Pancreas (tissue), 10 donors: ENCODE measurements at places on chromosomes 16 and 17. TPM values are rescaled to one million over a fixed set of nuclear protein-coding genes. Genes with fewer than 3 reads are reported as not detected.

The TMEM106A gene
- total RNA-seq, result 2.6 TPM

The IGFBP4 gene
- 59.5 TPM for total RNA-seq

The C17orf100 gene
- 1.5 TPM for total RNA-seq

The TEX14 gene
- 0.43 TPM for total RNA-seq

The NOTUM gene
- total RNA-seq, result 0.44 TPM

The GPR179 gene
- total RNA-seq, result 0.61 TPM

The PPP1R9B gene
- total RNA-seq, result 23.1 TPM

The TBX6 gene
- total RNA-seq, result 3.0 TPM
